ENCODE measurements at places on chromosomes 6 and 20. TPM values are rescaled to one million over a fixed set of nuclear protein-coding genes. Genes with fewer than 3 reads are reported as not detected.

The BFSP1 gene
- total RNA-seq = 1.4 TPM

The GCNT2 gene
- total RNA-seq = 10.6 TPM

- no peak for DNase-seq
Observed at GRCh38 chr6:119557239-119557638, 207.7 kb upstream of the MAN1A1 start.

DNA sequence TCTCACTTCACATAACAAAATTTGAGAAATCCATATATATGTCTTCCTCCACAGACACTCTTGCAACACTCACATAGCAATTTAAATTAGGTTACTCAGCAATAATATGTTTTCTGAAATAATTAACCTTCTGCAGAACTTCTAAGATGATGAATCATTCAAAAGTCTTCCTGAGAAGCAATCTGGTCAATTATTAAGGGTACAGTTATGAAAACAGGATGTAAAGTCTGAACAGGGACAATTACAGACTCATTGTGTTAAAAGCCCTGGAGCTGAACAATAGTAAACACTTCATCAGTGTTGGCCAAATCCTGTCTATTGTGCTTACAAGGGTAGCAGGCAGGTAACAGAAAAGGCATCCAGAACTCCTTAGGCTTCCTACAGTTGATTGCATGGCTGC lies 75.4 kb downstream of the FILIP1 start:
- DNase-seq = no peak

The IMPG1 gene
- not detected for total RNA-seq

The ASIP gene
- total RNA-seq = not detected

The EYS gene
- total RNA-seq = not detected

The OVOL2 gene
- total RNA-seq = 46.6 TPM

The AURKA gene
- 6.5 TPM for total RNA-seq

The LY6G6F gene
- total RNA-seq = not detected

- no peak for DNase-seq
Observed at GRCh38 chr6:90044833-90045381, 150.6 kb downstream of the GJA10 start.

- DNase-seq = peak; percentile 90
Observed at GRCh38 chr6:138404666-138405337, 779 bp downstream of the HEBP2 start.

The ADGRG6 gene
- total RNA-seq = 47.1 TPM

GRCh38 chr6:5151360-5151954 lies 66.3 kb downstream of the PPP1R3G start:
- DNase-seq = no peak

DNA sequence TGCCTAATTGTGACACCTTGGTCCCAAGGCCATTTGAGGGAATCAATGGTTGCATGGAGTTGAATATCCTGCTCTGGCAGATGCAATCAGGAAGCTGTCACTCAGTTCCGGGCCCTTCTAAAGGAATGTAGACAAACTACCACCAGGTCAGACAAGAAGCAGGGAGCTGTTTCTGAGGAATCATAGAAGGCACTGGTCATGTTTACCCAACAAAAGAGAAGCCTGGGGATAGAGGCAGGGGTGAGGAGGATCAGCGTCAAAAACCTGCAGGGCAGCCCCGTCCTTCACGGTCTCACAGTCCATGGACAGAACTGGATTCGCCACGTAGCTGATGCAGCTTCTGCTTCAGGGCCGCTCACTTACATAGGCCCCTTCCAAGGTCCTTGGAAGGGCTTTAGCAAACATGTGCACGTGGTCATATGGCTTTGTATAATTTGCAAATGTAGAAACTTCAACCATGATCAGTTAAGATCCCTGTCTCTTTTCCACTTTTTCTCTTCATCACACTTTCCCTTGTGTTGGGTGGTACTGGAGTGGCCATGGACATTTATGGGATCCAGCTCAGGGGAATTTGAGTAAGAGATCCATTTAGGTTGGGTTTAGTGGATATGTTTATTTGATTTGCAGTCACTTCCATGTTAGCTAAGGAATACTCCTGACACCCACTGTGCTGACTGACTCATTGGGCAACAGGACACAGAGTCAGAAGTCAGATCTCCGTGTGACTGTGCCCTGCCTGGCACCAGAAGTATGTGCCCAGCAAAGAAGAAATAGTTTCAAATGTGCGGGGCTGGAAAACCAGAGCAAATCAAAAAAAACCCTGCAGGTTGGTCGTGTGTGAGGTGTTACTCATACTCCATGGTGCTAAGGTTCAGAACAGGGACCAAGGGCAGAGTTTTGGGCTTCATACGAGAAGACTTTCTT lies 60.0 kb upstream of the ZFAND3 start:
- DNase-seq = no peak

- no peak for DNase-seq
Observed at GRCh38 chr6:130009146-130009545, 9.2 kb upstream of the L3MBTL3 start.

The SMIM8 gene
- total RNA-seq = 3.1 TPM

The MYLIP gene
- total RNA-seq = 41.6 TPM

DNA sequence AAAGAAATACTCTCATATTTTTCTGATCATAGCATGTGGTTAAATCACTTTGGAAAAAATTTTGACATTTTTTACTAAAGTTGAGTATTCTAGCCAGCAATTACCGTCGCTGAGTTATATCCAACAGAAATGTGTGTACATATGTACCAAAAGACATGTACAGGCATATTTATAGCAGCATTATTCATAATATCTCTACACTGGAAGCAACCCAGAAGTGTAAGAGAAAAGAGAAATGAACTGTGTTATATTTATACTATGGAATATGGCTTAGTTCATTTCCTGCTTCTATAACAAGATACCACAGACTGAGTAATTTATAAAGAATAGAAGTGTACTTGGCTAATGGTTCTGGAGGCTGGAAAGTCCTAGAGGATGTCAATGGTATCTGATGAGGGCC lies 474.0 kb upstream of the GJE1 start:
- DNase-seq = no peak

The SLC22A7 gene
- total RNA-seq = not detected

The ARID1B gene
- total RNA-seq = 100 TPM

- DNase-seq = no peak
Observed at GRCh38 chr6:3276174-3277167, 17.7 kb downstream of the PSMG4 start.

The LSM2 gene
- 30.9 TPM for total RNA-seq

The ADA gene
- total RNA-seq = 4.5 TPM

The MATN4 gene
- 2.7 TPM for total RNA-seq

DNA sequence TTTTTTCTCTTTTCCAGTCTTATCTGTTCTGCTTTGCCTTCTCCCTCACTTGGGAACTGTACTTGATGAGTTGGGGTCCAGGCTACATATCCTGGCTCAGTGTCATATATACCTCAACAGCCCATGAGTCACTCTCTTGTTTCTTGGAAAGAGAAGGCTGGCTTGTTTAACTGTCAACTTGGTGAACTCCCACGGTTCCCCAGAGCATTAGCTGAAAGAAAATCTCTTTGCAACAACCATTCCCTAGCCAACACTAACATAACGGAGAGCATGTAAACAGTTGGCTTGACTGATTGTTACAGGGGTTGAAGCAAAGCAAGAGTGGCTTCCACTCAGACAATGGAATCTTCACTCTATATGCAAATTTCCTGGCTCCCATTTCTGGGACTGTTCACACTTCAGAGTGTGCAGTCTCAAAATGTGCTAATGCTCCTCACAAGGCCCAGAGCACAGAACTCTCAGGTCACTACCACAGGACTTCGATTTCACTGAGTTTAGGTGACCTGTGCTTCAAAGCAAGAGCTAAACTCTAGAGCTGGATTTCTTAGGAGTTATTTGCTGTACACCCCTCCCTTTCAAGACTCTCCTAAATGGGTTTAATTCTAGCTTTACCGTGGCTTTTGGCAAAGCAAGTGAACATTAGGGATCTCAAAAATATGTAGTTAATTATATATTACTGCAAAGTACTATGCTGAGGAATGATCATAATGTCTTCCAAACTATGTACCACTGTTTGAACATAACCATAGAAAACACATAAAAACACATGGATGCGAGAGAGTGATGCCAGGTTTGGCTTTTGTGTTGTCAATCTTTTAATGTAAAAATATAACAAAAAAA lies 609.8 kb downstream of the RFPL4B start:
- DNase-seq = no peak

DNA sequence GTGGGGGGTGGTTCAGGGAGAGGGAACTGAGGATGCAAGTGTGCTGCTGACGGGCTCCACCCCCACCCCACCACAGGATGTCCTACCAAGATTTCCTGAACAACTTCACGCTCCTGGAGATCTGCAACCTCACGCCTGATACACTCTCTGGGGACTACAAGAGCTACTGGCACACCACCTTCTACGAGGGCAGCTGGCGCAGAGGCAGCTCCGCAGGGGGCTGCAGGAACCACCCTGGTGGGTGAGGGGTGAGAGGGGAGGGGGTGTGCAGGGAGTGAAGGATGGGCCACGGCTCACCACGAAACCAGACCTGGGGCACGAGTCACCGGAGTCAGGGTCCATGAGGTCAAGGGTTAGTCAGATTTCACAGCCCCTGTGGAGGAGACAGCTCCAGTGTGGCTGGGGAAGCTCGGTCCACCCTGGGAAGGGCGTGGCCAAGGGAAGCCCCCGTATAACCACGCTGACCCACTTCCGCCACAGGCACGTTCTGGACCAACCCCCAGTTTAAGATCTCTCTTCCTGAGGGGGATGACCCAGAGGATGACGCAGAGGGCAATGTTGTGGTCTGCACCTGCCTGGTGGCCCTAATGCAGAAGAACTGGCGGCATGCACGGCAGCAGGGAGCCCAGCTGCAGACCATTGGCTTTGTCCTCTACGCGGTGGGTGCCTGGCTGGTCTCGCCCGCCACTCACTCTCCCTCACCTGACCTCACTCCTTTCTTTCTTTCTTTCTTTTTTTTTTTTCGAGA lies 18.3 kb downstream of the CAPN11 start:
- DNase-seq = no peak

DNA sequence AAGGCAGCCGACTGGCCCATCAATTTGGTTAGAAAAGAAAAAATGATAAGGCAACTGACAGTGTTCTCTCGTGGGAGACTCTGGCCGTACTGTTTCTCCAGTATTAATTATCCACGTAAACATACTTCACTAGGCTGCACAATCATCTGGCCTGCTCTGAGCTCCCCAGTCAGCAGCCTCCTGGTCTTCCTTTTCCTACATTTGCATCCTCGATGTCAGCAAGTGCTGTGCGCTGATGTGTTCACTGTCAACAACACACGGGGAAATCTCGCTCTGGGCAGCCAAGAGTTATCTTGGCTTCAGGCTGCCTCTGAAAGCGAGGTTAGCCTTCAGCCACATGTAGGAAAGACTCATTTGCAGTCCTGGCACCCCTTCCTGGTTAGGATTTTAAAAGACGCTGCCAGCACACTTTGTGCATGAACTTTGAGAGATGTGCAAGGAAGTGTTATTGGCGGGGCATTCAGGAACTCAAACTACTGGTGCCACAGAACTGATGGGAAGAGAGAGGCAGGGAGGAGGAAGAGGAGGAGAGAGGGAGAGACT lies 460.5 kb upstream of the ARID1B start:
- DNase-seq = no peak

- no peak for DNase-seq
Observed at GRCh38 chr20:62048346-62048761, 17.3 kb downstream of the TAF4 start.

- DNase-seq = no peak
Observed at GRCh38 chr20:57566803-57567459, 6.0 kb downstream of the PCK1 start.

Measured in lower leg skin (tissue), 4 donors.